ENCODE measurements at places on chromosomes 4 and X.

GRCh38 chr4:179353786-179354185 lies 1911.5 kb upstream of the AGA start:
- DNase-seq: no peak

GRCh38 chr4:85815796-85816459 lies 341.0 kb downstream of the ARHGAP24 start:
- DNase-seq: no peak

GRCh38 chr4:137032222-137032621 lies 500.1 kb downstream of the PCDH18 start:
- DNase-seq: no peak

- no peak for DNase-seq
Observed at GRCh38 chr4:1992468-1993168, 16.2 kb downstream of the NELFA start.

- DNase-seq: no peak
Observed at GRCh38 chrX:133685822-133686221, 270.5 kb upstream of the GPC4 start.

GRCh38 chr4:121824171-121824527 lies 466 bp upstream of the CCNA2 start:
- DNase-seq: no peak

GRCh38 chrX:63513825-63514568 lies 162.9 kb upstream of the SPIN4 start:
- no peak for DNase-seq

DNA sequence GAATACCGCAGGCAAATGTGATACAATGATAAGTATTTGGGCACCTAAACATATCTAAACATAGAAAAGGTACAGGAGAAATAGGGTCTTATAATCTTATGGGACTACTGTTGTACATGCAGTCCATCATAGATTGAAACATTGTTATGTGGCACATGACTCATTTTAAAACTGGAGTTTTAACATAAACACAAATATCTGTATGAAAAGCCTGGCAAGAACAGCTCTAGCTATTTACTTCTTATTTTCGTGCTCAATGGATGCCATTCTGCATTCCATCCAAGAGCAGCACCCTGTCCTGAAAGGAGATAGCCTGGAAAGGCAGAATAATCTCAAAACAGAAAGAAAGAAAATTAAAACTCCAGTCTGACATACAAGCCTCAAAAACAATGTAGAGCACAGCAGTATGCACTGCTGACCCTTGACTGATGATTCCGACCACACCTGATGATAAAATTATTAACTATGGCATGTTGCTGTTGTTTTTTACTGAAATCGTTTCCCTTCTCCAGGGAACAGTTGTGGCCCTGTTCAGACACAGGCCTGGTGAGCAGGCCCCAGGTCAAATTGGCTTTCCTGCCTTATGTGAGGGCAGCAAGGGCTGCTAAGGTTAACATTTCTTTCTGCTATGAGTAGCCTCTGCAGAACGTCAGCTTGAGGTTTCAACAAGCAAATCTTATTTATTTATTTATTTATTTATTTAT lies 152.7 kb downstream of the APBB2 start:
- no peak for DNase-seq

- DNase-seq: no peak
Observed at GRCh38 chrX:134375691-134376090, 84.3 kb upstream of the HPRT1 start.
